ENCODE measurements at places on chromosomes 7 and 10.

- DNase-seq: peak; percentile 11
Measured at GRCh38 chr10:14173706-14174594, 156.8 kb downstream of the FRMD4A start.

GRCh38 chr7:157412021-157412443 lies 75.2 kb downstream of the DNAJB6 start:
- peak; percentile 48 for DNase-seq

- DNase-seq: no peak
Measured at GRCh38 chr7:116670409-116671015, 1.5 kb upstream of the MET start.

DNA sequence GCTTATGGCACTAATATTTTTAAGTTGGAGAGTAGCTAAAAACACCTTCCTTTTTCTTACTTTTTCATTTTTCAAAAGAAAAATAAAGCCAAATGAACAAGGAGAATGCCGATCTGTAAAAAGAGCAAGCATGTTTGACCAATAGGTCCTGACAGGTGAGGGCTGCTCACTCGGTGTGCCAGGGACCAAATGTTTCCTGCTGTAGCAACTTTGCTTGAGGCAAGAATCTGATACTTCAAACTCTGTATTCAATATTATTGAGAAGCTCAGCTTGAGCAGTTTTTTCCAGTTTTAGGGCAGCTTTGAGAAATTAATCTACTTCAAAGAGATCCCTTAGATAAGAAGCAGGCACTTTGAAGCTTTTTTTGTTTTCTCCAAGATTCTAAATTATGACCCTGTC lies 298.1 kb downstream of the BICC1 start:
- DNase-seq: no peak

DNA sequence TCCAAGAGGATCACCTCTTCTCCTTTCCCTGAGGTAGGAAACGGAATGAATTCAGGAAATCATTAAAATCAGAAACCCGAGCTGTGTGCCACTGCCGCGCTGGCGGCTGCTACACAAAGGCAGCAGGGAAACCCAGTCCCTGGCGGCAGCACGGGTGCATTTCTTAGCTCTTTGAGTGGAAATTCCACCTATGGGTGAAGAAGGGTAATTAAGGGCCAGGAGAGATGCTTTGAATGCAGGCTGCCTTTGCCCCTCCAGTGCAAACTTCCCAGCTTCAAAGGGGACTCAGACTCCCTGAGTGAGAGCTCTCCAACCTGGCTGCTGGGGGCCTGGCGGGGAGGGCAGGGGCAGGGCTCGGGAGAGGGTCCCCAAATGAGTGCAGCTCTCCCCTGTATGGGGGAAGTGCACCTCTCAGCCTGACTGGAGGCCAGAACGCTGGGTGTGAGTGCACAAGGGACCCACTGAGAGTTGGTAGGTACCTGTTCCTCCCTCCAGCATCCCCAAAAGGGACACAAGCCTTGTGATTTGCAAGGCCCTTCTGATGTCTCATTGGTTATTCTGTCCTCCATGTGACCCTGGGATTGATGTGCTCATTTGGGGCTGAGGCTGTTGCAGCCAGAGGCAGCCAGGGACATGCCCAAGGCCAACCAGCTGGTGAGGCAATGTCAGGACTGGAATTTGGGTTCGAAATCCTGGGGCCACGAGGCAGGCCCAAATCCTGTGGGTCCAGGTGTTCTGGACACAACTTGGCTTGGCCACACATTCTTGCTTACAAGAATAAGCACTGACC lies 16.3 kb upstream of the ZMIZ1 start:
- no peak for DNase-seq

GRCh38 chr10:125232841-125233240 lies 72.5 kb upstream of the CTBP2 start:
- DNase-seq: no peak

GRCh38 chr10:63042256-63042655 lies 90.9 kb upstream of the NRBF2 start:
- no peak for DNase-seq

DNA sequence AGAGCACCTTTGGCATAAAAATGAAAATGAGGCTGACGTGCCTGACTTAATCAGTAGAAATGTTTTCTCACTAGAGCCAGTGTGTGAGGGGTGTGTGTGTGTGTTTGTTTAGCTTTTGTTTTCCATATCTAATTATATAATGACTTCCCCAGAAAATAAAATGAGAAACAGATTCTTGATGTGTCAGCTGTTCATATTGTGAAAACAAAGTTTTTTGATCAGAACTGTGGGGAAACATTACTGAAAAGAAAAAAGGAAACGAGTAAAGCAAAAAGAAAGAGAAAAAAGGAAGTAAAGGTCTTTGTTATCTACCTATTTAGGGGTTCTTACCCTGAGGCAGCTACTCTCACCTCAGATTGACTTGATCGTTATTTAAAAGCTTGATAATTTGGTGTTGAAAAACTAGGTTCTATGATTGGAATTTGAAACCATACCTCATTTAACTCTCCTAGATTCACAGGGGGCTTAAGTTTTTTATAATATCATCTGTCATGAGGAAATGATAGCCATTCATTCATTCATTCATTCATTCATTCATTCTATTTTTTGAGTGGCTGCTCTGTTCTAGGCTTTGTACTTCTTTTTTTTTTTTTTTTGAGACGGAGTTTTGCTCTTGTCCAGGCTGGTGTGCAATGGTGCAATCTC lies 58.0 kb downstream of the CREM start:
- no peak for DNase-seq

- DNase-seq: no peak
Measured at GRCh38 chr7:140866926-140867325, 57.8 kb downstream of the BRAF start.

- DNase-seq: no peak
Measured at GRCh38 chr7:127979728-127980126, 51.5 kb downstream of the LRRC4 start.

- DNase-seq: no peak
Measured at GRCh38 chr10:73239908-73240307, 7.1 kb downstream of the DNAJC9 start.

DNA sequence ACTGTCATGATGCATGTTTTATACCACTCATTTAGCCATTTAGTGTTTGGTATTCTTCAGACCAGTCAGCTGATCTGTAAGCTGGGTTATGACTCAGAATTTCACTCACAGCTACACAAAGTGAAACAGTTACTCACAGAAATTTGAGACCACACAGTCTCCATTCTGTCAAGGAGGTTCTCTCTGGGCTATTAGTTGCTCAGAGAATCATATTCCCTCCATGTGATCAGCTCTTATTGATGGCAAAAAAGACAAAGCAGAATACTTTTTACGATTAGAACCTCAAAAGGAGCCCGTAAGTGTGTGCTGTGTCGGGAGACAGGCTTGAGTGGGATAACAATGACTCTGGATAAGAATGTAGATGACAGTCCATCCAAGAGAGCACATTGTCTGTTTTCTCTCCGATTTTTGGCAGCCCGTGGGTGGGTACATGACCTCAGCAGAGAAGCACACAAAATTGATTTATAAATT lies 277.6 kb upstream of the SORCS1 start:
- no peak for DNase-seq

DNA sequence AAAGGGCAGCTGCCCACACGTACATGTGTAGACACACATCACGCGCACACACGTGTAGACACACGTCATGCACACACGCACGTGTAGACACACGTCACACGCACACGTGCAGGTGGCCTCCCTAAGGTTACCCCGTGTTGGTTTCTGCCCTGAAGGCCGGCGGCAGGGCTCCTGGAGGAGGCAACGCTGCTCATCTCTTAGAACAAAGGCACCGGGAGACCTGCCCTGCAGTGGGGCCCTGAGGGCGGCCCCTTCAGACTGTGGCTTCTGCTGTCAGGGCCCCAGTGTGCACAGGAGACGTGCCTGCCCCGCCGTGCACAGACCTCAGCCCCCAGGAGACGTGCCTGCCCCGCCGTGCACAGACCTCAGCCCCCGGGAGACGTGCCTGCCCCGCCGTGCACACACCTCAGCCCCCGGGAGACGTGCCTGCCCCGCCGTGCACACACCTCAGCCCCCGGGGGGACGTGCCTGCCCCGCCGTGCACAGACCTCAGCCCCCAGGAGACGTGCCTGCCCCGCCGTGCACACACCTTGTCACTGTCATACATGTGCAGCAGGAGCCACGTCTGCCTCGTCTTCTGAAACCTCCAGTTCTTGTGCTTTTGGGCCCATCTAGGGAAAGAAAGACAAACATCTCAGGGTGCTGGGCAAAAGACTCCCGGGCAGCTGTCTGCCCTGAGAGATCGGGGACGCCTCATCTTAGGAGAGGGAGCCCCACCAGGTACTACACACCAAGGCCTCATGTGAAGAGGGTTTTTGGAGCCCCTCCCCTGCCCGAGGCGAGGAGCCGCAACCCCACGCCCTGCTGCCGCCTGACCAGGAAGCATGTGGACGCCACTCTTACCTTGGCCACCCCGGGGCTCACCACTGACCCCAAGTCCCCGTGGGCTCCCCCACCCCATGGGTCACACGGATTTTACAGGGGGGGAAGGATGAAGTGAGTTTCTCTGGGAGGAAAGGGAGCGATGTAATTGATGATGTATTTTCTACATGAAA lies 17.3 kb downstream of the CYP2W1 start:
- no peak for DNase-seq

DNA sequence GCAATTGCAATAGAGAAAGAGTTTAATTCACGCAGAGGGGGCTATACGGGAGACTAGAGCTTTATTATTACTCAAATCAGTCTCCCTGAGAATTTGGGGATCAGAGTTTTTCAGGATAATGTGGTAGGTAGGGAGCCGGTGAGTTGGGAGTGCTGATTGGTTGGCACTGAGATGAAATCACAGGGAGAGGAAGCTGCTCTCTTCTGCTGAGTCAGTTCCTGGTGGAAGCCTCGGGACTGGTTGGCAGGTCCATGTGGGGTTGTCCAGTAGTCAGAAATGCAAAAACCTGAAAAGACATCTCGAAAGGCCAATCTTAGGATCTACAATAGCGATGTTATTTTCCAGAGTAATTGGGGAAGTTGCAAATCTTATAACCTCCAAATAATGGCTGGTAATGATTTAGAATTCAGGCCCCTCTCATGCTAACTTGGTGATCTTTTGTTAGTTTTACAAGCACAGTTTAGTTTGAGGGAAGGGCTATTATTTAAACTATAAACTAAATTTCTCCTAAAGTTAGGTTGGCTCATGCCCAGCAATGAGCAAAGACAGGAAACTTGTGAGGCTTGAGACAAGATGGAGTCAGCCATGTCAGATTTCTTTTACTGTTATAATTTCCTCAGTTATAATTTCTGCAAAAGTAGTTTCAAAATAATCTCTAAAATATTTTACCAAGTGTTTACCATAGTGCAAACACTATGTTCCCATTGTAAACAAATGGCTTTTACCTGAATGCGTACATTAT lies 39.4 kb upstream of the SLC25A13 start:
- no peak for DNase-seq

- DNase-seq: no peak
Measured at GRCh38 chr10:121199081-121199480, 347.9 kb downstream of the WDR11 start.

DNA sequence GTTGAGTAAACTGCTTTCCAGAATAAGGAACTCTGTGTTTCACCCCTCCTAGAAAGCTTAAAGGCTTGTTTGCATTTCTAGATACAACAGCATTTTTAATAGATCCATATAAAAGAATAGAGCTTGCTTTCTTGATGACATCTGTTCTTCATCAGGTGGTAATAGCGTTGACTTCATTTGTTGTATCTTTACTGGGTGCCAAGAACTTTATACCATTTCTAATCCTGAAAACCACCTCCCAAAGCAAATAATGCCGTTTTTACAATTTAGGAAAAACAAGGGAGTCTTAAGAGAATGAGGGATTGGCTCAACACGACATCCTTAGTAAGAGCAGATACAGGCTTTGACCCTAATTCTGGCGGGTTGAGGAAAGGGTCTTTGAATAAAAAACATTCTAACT lies 993.4 kb downstream of the TYW1 start:
- no peak for DNase-seq

- peak; percentile 91 for DNase-seq
Measured at GRCh38 chr7:100852048-100852872, at the start of gene SLC12A9. Gene SLC12A9, plus strand, starts transcription at chr7:100852713. Its CDS starts 1,485 bp downstream, at chr7:100854198.

GRCh38 chr7:98945852-98946251 lies 67.5 kb downstream of the TRRAP start:
- no peak for DNase-seq

DNA sequence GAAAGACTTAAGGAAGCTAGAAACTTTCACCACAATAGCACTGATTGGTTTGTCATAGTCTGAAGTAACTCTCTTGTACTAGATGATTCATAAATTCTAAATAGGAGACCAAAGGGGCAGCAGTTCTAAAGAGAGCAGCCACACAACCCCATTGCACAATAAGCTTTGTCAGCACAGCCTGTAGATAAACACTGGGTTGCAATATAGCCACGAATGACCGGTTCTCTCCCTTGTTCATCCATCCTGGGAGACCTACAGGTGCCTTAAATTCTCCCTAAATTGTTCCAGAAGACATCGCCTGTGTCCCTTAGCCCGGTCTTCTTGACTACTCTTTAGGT lies 167.0 kb downstream of the SNX13 start:
- no peak for DNase-seq

GRCh38 chr7:130009848-130010688 lies 41.1 kb downstream of the ZC3HC1 start:
- DNase-seq: no peak

Measured in stimulated activated CD4-positive, alpha-beta T cell treated with anti-CD3 and anti-CD28 coated beads, Interleukin-2, amount 100 ng/mL, for 24 hours (primary cell).